Vagina (tissue), 2 donors: ENCODE measurements at places on chromosomes 6 and 20. TPM values are rescaled to one million over a fixed set of nuclear protein-coding genes. Genes with fewer than 3 reads are reported as not detected.
A peak's percentile ranks its signal among the peaks of the same experiment; 100 is the strongest.

DNA sequence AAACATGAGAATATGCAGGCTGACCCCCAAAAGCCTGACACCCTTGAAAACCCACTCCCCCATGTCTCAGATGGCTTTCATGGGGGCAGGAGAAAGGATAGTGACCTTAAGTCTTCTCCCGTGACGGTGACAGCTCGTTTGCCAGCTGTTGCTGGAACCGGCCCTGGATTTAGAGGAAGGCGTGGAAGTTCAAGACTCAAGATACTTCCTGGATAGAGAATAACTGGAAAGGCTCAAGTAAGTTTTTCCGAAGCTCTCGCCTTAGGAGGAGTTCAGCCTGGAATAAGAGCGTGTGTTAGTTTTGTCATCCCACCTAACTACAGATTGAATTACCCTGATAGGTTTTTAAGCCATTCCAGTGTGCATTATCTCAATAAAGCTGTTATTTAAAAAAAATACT is 11.6 kb upstream of the MTG2 start:
- H3K27me3 ChIP-seq = no peaks in the 10 kb centered on the region
- H3K4me3 ChIP-seq = no peak overlapping the region
- no peak for DNase-seq
- no peaks in the 10 kb centered on the region for H3K4me1 ChIP-seq
- H3K36me3 ChIP-seq = peaks cover 14% of the 10 kb centered on the region

DNA sequence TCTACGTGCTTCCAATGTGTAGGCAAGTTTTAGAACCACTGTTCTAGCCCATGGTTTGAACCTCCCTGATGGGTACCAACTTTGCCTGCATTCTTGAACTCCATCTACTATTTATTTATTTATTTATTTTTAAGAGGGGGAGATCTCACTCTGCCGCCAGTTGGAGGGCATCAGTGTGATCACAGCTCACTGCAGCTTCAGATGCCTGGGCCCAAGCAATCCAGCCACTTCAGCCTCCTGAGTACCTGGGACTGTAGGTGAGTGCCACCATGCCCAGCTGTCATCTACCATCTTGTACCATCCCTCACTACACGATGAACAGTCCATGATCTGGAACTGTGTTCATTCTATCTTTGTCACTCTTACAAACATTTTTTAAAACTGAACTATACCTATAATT is 28.2 kb downstream of the HLA-F start:
- H3K27ac ChIP-seq = peak overlapping the region; percentile 94
- H3K4me1 ChIP-seq = peaks cover 34% of the 10 kb centered on the region
- no peak overlapping the region for H3K4me3 ChIP-seq

DNA sequence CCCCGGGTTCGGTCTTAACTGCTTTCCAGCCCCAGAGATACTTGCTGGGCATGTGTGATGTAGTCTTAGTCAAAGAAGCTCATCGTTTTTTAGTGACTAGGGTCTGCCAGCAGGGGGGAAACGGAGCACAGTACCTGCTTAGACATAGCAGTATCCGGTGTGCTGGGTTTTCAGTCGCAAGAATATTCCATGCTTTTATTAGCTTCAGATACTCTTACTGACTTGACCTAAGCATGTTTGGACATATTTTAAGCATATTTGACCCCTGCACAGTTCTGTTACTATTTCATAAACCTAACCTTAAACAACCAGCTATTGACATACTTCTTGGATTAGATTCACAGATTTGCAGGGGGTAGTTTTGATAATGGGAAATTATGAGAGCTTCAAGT is 3.0 kb downstream of the E2F3 start:
- H3K27ac ChIP-seq = peak overlapping the region; percentile 88
- no peaks in the 10 kb centered on the region for H3K27me3 ChIP-seq
- no peaks in the 10 kb centered on the region for H3K36me3 ChIP-seq
- no peak for DNase-seq
- H3K4me1 ChIP-seq = peaks cover 12% of the 10 kb centered on the region
- peak overlapping the region; percentile 90 for H3K4me3 ChIP-seq

LCA5 gene
- 6.4 TPM for total RNA-seq

GRCh38 chr6:7241709-7242645 is 71.0 kb downstream of the SSR1 start:
- H3K27ac ChIP-seq = peak overlapping the region; percentile 39
- no peaks in the 10 kb centered on the region for H3K27me3 ChIP-seq
- no peak overlapping the region for H3K4me3 ChIP-seq
- peaks cover 23% of the 10 kb centered on the region for H3K36me3 ChIP-seq
- no peak for DNase-seq
- peaks cover 14% of the 10 kb centered on the region for H3K4me1 ChIP-seq

MOCS3 gene
- total RNA-seq = 3.2 TPM

TREML2 gene
- total RNA-seq = not detected

FGD2 gene
- total RNA-seq = 20.4 TPM
